ENCODE measurements at places on chromosomes 16 and 17. TPM values are rescaled to one million over a fixed set of nuclear protein-coding genes. Genes with fewer than 3 reads are reported as not detected.

The STAC2 gene
- not detected for total RNA-seq

The FGF11 gene
- total RNA-seq, result 16.6 TPM

The RAMP2 gene
- not detected for total RNA-seq

The GLOD4 gene
- 57.5 TPM for total RNA-seq

The C1QTNF8 gene
- total RNA-seq, result not detected

The NACA2 gene
- total RNA-seq, result not detected

The NOD2 gene
- 1.6 TPM for total RNA-seq

The SMTNL2 gene
- not detected for total RNA-seq

The SPNS3 gene
- total RNA-seq, result 26.8 TPM

The CACNG1 gene
- total RNA-seq, result not detected

- DNase-seq, result no peak
- peaks cover 8% of the 10 kb centered on the region for H3K27me3 ChIP-seq
- H3K4me1 ChIP-seq, result peaks cover 71% of the 10 kb centered on the region
- H3K27ac ChIP-seq, result peak overlapping the region; percentile 81
- peaks cover 39% of the 10 kb centered on the region for H3K36me3 ChIP-seq
Observed at GRCh38 chr16:29813644-29814562, 1.9 kb downstream of the PRRT2 start.

DNA sequence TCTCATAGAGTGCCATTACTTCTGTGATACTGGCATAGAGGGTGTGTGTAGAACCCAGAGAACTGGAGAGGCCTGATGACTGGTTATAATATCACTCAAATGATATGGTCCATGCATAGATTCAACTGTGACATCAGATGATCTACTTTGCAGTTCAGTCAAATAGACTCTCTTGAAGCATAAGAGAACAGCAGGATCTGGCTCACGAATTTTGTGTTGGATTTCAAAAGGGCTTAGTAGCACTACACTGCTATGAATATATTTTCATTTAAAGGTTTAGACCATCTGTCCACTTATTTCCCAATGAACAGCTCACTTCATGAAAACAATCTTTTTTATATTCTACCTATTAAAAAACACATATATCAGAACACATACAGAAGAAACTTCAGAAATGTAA, 119.7 kb downstream of the KIF2B start:
- no peak overlapping the region for H3K27ac ChIP-seq
- H3K27me3 ChIP-seq, result no peaks in the 10 kb centered on the region
- H3K4me1 ChIP-seq, result no peaks in the 10 kb centered on the region
- H3K36me3 ChIP-seq, result no peaks in the 10 kb centered on the region
- no peak for DNase-seq
- H3K4me3 ChIP-seq, result no peak overlapping the region

- H3K27me3 ChIP-seq, result peaks cover 9% of the 10 kb centered on the region
- peaks cover 9% of the 10 kb centered on the region for H3K4me1 ChIP-seq
- DNase-seq, result peak; percentile 40
- no peak overlapping the region for H3K27ac ChIP-seq
Observed at GRCh38 chr17:3043737-3044365, 19.6 kb downstream of the OR1D5 start.

DNA sequence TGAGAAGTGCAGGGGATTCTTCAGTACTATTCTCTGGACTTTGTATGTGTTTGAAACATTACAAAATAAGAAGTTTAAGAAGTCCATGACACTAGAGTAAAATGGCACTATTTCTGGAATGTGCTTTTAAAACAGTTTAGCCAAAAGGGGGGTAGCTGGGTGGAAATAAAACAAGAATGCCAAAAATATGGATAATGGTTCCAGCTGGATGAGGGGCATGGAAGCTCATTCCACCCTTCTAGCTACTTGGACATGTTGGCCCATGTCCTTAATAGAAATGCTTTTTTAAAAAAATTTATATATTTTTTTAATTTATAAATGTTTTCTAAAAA, 13.1 kb downstream of the ZC3H7A start:
- H3K4me3 ChIP-seq, result peak overlapping the region; percentile 65
- peaks cover 62% of the 10 kb centered on the region for H3K4me1 ChIP-seq
- DNase-seq, result no peak
- peak overlapping the region; percentile 91 for H3K27ac ChIP-seq
- no peaks in the 10 kb centered on the region for H3K27me3 ChIP-seq

- H3K4me3 ChIP-seq, result no peak overlapping the region
- no peak overlapping the region for H3K27ac ChIP-seq
- DNase-seq, result no peak
- H3K36me3 ChIP-seq, result no peaks in the 10 kb centered on the region
Observed at GRCh38 chr16:75222271-75222783, 3.5 kb downstream of the CTRB1 start.

GRCh38 chr16:9114112-9114511, 22.7 kb downstream of the HAPSTR1 start:
- no peak overlapping the region for H3K4me3 ChIP-seq
- peak overlapping the region; percentile 71 for H3K27ac ChIP-seq
- H3K27me3 ChIP-seq, result no peaks in the 10 kb centered on the region
- H3K4me1 ChIP-seq, result peaks cover 69% of the 10 kb centered on the region

DNA sequence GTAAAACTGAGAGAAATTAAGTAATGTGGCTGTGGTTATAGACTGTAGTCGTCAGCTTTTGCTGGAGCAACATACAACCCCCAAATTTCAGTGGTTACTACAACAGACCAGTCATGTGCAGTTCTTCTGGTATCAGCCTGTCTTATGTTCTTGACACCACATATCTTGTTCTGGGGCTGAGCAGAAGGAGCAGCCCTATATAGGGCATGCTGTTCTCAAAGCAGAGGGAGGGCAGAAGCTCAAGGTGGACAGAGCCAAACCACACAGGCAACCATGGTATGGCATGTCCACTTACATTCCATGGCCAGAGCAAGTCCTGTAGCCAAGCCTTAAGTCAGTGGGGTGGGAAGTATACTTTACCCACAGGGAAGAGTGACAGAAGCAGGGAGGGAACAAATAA, 7.7 kb downstream of the PRKAR1A start:
- no peak overlapping the region for H3K4me3 ChIP-seq
- DNase-seq, result no peak
- H3K27ac ChIP-seq, result no peak overlapping the region
- peaks cover 77% of the 10 kb centered on the region for H3K36me3 ChIP-seq
- no peaks in the 10 kb centered on the region for H3K27me3 ChIP-seq
- peaks cover 22% of the 10 kb centered on the region for H3K4me1 ChIP-seq

DNA sequence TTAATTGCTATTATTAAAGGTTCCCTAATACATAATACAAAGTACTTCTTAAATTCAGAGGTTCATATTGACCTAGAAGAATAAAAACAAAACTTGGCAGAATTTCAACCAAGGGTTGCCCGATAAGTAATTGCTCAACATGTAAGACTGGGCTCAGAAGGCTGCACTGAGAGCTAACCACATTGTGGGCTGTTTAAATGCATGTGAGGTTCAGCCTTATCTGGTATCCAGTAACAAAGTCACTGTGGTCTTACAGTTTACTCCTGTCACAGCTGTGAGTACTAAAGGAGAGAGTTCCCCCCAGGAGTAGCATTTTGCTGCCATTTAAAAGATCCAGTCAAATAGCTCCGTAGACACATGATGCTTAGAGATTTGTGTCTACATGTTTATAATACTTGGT, 1.6 kb upstream of the DHRS11 start:
- peak overlapping the region; percentile 58 for H3K27ac ChIP-seq
- H3K4me1 ChIP-seq, result peaks cover 46% of the 10 kb centered on the region
- H3K36me3 ChIP-seq, result peaks cover 44% of the 10 kb centered on the region
- DNase-seq, result peak; percentile 44
- no peak overlapping the region for H3K4me3 ChIP-seq

GRCh38 chr16:67936124-67936879, at the start of gene PSMB10:
Gene PSMB10, minus strand, starts transcription at chr16:67936850. Its CDS starts 101 bp downstream, at chr16:67936749.
- peak; percentile 66 for DNase-seq
- H3K4me3 ChIP-seq, result peak within 1 kb of the TSS; percentile 100
- H3K36me3 ChIP-seq, result peaks cover 60% of the 10 kb centered on the region
- peak within 1 kb of the TSS; percentile 99 for H3K27ac ChIP-seq

GRCh38 chr16:2015117-2015946, 4.3 kb upstream of the NPW start:
- peaks cover under 1% of the 10 kb centered on the region for H3K36me3 ChIP-seq
- peaks cover 10% of the 10 kb centered on the region for H3K27me3 ChIP-seq
- H3K4me3 ChIP-seq, result no peak overlapping the region
- no peak for DNase-seq
- H3K4me1 ChIP-seq, result peaks cover 2% of the 10 kb centered on the region
- H3K27ac ChIP-seq, result no peak overlapping the region

- H3K27me3 ChIP-seq, result no peaks in the 10 kb centered on the region
- no peak overlapping the region for H3K27ac ChIP-seq
- no peaks in the 10 kb centered on the region for H3K4me1 ChIP-seq
- H3K36me3 ChIP-seq, result no peaks in the 10 kb centered on the region
- no peak overlapping the region for H3K4me3 ChIP-seq
Observed at GRCh38 chr17:60960398-60961065, 282.9 kb downstream of the BCAS3 start.

DNA sequence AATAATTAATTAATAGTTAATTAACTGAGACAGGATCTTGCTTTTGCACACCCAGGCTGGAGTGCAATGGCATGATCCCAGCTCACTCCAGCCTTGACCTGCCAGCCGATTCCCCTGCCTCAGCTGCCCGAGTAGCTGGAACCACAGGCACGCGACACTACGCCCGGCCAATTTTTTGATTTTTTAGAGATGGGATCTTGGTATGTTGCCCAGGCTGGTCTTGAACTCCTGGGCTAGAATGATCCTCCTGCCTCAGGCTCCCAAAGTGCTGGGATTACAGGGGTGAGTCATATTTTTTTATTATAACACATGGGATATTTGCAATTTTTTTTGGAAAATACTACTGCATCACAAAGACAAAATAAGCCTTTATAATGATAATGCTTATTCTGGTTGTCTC, 30.4 kb upstream of the BCAR1 start:
- no peak overlapping the region for H3K4me3 ChIP-seq
- H3K36me3 ChIP-seq, result peaks cover 6% of the 10 kb centered on the region
- H3K27ac ChIP-seq, result no peak overlapping the region
- peaks cover 66% of the 10 kb centered on the region for H3K27me3 ChIP-seq
- no peak for DNase-seq

GRCh38 chr17:81676906-81677305, 6.7 kb downstream of the ARL16 start:
- H3K27ac ChIP-seq, result no peak overlapping the region
- no peaks in the 10 kb centered on the region for H3K27me3 ChIP-seq
- H3K4me1 ChIP-seq, result peaks cover 10% of the 10 kb centered on the region
- no peak overlapping the region for H3K4me3 ChIP-seq

DNA sequence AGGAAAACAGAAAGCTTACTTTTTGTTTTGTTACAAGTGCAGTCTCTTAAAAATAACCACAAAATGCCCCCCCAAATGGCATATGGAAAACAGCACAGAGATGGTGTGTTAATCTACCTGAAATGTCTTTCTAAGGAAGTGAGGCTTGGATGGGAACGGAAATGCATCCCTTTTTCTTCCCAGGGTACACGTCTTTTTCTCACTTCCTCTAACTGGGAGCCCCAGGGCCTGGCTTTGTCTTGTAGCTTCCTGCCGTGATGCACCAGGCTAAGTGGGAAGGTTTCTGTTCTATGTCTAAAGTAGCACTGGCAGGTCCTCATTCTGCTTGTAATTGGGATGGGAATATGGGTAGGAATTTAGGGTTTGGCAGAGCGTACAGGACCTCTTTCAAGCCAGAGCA, 52.5 kb upstream of the CACNG3 start:
- H3K36me3 ChIP-seq, result peaks cover 24% of the 10 kb centered on the region
- no peaks in the 10 kb centered on the region for H3K27me3 ChIP-seq
- H3K27ac ChIP-seq, result no peak overlapping the region
- H3K4me1 ChIP-seq, result no peaks in the 10 kb centered on the region
- no peak for DNase-seq

DNA sequence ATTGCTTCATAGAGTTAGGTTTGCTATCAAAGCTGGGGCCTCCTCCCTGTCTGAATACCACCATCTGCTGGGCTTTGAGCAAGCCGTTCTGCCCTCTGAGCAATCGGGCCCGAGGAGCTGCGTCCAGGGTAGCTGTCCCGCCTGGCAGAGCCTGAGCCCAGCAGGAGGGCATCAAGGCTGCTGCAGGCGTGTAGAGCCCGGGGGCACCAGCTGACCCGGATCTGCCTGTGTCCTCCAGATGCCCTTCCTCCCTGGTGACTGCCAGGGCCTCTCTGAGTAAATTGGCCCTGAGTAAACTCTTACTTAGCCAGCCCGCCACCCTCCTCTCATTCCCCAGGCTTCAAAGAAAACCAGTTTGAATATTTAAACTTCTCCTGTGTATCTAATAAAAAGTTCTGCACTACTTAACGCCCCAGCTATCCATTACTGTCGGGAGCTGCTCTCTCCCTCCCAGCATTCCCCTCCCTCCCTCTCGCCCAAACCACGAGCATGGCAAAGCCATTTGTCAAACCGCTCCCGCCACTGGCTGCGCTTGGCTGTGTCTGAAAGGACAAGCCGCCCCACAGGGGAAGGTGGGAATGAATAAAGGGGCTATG, 16.4 kb downstream of the CDK5RAP3 start:
- H3K27ac ChIP-seq, result no peak overlapping the region
- H3K36me3 ChIP-seq, result peaks cover 17% of the 10 kb centered on the region
- peaks cover 32% of the 10 kb centered on the region for H3K4me1 ChIP-seq
- DNase-seq, result no peak

- H3K4me3 ChIP-seq, result no peak overlapping the region
- no peaks in the 10 kb centered on the region for H3K36me3 ChIP-seq
- DNase-seq, result no peak
- H3K4me1 ChIP-seq, result peaks cover 14% of the 10 kb centered on the region
- H3K27me3 ChIP-seq, result no peaks in the 10 kb centered on the region
Observed at GRCh38 chr16:81571592-81572385, 127.2 kb downstream of the CMIP start.

DNA sequence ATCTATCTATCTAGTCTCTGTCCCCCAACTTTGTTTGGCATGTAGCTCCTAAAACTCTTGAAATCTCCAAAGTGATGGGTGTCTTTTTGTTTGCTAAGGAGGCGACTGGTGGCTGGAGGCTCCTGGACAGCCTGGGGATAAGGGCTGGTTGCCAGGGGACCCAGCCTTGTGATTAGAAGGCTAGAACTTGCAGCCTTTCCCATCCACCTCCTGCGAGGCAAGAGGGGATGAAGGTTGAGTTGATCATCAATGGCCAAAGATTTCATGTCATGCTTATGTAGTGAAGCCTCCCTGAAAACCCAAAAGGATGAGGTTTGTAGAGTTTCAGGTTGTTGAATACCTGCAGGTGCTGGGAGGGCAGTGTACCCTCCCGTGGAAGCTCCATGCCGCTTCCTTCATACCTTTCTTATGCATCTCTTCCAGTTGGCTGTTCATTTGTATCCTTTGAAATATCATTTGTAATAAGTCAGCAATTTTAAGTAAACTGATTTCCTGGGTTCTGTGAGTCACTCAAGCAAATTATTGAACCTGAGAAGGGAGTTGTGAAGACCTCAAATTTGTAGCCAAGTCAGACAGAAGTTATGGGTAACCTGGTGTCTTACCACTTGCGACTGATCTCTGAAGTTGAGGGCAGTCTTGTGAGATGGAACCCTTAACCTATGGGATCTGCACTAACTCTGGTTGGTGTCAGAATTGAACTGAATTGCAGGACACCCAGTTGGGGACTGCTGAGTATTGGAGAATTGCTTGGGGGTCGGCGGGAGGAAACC, 202.4 kb downstream of the SEC14L1 start:
- H3K4me3 ChIP-seq, result peak overlapping the region; percentile 66
- peaks cover 10% of the 10 kb centered on the region for H3K36me3 ChIP-seq
- DNase-seq, result no peak

Data from activated CD8-positive, alpha-beta T cell treated with anti-CD3 and anti-CD28 coated beads, Interleukin-2, amount 10 ng/mL, durations not matched to agents 7 days and 5 days (primary cell).